ENCODE measurements at places on chromosomes 5 and 9. TPM values are rescaled to one million over a fixed set of nuclear protein-coding genes. Genes with fewer than 3 reads are reported as not detected.

GRCh38 chr5:138035605-138036537 lies 3.0 kb upstream of the FAM13B start:
- DNase-seq = no peak

The CDC25C gene
- total RNA-seq = 0.36 TPM

The LCN1 gene
- not detected for total RNA-seq

GRCh38 chr5:80255431-80255810 lies 427 bp downstream of the SERINC5 start:
- DNase-seq = peak; percentile 72

The PDLIM4 gene
- total RNA-seq = 3.7 TPM

- DNase-seq = no peak
These were observed 183.6 kb downstream of the PTTG1 start for GRCh38 chr5:160605266-160605665.

GRCh38 chr5:97077246-97077645 lies 65.2 kb downstream of the LIX1 start:
- DNase-seq = no peak

The ANKRD18B gene
- total RNA-seq = 0.93 TPM

DNA sequence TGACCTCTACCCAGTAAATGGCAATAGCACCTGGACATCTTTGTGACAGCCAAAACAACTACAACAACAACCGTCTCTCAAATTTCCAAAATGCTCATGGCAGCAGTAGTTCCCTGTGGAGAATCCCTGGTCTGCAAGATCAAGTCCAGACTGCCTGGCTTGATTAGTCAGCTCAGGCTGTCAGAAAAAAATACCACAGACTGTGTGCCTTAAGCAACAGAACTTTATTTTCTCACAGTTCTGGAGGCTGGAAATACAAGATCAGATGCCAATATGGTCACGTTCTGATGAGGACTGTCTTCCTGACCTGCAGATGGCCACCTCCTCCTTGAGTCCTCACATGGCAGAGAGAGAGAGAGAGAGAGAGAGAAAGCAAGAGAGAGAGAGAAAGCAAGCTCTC lies 52.3 kb upstream of the MOCS2 start:
- no peak for DNase-seq
